ENCODE measurements at places on chromosomes 13 and 19.

- no peak for DNase-seq
Observed at GRCh38 chr19:7928741-7929701, 3.1 kb upstream of the CTXN1 start.

DNA sequence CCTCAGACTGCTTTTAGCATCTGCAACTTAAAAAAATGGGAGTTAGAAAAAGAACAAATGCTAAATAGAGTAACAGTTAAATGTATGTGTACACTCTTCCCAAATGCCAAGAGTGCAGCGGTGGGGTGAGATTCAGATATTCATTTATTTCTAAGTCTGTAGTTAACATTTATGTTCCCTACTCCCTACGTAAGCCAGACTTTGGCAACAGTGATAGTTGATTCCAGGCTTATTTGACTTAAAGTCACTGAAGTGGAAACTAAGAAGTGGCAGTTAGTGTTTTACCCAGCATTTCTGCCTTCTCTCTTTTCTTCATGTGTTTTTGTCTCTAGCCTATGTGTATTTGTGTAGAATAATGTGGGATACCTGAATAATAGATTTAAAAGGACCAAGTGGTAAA lies 4.5 kb downstream of the MIR17HG start:
- no peak for DNase-seq

DNA sequence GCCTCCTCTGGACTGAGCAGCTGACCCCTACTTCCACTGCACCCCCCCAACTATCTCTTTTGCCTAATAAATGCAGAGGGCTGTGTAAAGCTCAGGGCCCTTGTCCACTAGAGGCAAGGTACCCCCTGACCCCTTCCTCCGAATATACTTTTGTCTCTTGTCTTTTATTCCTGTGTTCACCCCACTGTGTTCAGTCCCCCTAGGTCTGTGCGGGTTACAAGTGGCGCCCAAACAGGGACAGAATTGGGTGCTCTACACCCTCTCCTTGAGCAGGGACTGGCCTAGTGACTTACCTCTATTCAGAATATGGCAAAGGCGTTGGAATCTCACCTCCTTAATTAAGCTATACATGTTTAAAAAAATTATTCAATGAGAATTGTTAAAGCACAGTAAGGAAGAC lies 15.0 kb downstream of the ZNF350 start:
- DNase-seq = no peak

GRCh38 chr19:49423985-49424303 lies 703 bp upstream of the PTH2 start:
- DNase-seq = no peak

GRCh38 chr13:20492641-20493040 lies 33.0 kb downstream of the CRYL1 start:
- peak; percentile 3 for DNase-seq

DNA sequence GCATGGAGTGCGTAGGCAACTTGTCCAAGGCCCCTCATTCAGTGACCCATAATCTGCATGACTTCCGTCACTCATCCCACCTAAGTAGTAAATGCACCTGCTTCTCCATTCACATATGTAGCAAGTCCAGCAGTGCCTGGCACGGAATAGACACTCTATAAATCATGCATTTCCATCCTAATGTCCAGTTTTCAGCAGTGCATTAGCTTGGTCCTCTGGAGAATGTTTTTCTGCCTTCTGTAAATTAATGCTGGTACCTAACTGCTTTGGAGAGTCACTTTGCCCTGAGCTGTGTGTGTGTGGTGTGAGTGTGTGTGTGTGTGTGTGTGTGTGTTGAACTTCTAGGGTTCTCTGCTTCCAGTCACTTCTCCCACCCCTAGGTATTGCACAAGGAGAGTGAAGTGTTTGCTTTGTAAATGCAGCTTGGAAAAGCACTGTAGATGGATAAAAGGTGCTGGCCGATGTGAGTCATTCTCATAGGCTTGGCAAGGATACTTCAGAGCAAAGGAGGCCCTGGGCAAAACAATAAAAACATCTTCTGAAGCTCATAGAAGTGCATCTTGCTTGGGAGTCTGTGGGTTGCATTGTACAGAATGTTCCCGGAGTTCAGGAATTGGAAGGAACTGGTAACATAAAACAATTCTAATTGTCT lies 181.8 kb downstream of the KATNAL1 start:
- peak; percentile 59 for DNase-seq

GRCh38 chr19:5182751-5183150 lies 157.9 kb downstream of the PTPRS start:
- no peak for DNase-seq

DNA sequence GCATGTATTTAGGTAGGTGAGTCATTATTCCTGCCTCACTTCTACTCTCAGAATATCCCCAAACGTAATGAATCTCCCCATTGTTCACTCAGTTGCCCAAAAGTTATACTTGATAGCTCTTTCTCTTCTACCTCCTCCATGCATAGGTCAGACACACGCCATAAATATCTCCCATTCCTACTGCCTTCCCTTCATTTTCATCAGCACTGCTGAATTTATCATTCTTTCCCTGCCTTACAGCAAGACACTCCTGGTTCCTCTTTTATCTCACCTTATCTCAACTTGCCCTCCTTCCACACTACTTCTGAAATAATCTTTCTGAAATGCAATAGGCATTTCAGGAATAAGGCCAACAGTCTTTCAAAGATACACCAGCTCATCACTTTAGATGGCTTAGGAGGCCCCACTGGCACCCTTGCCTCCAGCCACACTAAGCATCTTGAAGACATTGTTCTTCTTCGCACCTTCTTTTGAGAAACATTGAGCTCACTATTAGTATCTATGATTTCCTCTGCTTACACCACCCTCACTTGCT lies 333.9 kb downstream of the MYO16 start:
- DNase-seq = no peak

DNA sequence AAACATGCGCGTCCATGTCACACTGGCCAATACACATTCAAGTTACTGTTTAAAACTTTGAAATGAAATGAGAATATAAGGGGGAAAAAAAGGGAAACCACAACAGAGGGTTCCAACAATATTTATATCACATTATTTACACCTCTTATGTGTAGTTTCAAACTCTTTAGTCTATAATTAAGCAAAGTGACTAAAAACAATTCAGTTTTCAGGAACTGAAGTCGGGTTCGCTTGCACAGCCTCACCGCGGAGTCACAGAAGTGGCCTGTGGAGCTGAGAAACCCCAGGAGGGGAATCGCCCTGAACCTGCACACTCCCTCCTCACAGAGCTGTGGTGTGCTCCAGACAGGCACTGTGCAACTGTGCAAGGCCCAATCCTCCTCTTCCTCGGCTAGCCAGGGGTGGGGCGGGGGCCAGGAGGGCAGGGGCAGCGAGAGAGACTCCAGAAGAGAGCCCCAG lies 75.9 kb downstream of the STK24 start:
- DNase-seq = no peak

GRCh38 chr19:359653-359925 lies 15.0 kb upstream of the MIER2 start:
- no peak for DNase-seq

DNA sequence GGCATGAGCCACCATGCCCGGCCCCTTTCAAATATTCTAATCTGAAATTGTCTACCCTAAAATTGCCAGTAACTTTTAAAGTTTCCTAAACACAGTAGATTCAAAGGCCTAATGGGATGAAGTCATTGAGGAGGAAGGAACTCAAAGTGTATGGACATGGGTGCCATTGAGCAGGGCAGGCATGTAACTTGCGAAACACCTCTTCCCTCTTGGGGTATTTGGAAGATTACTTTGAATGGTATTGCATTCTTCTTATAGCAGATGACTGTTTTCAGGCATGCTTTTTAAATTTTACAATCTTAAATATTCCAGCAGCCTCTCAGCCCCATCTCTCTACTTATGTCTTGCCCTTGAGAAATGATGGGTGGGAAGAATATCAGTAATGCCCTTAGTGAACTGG lies 21.0 kb downstream of the TM9SF2 start:
- DNase-seq = no peak

DNA sequence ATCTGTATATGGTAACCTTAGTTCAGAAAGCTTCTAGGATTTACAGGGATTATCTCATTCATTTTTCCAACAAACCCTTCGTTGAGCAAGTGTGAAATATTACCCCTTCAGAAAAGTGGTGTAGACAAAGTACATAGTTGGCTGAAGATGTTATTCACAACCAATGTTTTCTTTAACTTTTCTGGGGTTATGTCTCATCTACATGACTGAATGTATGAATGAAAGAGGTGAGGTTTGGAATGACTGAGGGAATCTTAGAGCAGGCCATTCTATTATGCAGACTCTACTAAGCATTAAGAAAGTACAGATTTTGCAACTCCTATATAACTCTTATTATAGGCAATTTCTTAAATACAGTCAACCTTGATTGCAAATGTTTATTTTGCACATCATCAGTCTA lies 167.2 kb downstream of the NDFIP2 start:
- no peak for DNase-seq

DNA sequence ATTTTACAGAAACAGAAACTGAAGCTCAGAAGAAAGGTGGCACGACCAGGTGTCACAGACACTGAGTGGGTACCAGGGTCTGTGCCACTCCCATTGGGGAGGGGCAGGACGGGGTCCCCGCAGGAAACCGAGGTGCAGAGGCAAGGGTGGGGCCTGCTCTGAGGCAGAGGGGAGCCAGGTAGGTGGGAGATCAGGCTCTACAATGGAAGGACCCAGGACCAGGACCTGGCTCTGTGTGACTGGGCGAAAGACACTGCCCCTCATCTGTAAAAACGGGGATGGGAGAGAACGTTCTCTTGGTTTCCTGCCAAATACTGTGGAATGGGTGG lies 2.8 kb downstream of the PTGIR start:
- DNase-seq = no peak

- DNase-seq = no peak
Observed at GRCh38 chr13:64397701-64398100, 2832.4 kb downstream of the PCDH9 start.

GRCh38 chr19:13962699-13963602 lies 10.6 kb downstream of the DCAF15 start:
- no peak for DNase-seq

DNA sequence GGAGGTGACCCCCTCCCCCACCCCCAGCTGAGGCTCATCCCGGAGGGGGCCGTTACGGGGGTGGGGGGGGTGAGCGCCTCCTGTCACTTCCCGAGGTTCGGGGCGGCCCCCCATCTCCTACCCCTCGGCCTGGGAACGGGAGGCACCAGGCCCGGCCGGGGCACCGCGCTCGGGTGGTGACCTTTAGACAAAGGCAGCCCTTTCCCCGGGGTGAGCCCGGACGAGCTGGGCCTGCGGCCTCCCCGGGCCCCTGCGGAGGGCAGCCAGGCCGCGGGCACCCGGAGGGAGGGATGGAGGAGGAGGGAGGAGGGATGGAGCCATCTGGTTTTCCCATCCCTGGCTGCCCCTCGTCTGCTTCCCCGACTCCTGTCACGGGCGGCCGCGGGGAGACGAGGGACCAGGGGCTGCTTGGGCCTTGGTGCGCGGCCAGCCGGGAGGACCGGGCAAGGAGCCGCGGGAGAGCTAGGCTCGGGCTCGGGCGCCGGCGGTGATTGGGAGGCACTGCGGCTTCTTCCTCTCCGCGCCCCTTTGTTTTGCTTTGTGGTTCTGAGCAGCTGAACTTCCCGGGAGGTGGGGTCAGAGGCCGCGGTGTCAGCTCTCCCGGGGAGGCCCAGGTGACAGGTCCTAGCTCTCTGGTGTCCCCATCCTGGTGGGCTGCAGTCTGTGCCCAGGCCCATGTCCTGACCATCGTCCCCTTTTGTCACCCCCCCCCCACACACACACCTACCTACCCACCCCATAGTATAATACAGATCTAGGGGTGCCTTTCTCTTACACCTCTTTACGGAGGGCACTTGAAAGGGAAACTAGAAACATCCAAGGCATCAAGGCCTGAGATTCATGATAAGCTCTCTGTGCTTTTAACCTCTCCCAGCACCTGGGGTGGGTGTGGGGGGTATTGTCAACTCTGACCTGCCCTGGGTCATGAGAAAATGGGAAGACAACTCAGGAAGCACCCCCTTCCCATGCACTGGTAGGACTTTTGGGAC lies 1.3 kb downstream of the BICRA start:
- DNase-seq = no peak

- DNase-seq = no peak
Observed at GRCh38 chr19:3958836-3959765, 11.8 kb downstream of the DAPK3 start.

DNA sequence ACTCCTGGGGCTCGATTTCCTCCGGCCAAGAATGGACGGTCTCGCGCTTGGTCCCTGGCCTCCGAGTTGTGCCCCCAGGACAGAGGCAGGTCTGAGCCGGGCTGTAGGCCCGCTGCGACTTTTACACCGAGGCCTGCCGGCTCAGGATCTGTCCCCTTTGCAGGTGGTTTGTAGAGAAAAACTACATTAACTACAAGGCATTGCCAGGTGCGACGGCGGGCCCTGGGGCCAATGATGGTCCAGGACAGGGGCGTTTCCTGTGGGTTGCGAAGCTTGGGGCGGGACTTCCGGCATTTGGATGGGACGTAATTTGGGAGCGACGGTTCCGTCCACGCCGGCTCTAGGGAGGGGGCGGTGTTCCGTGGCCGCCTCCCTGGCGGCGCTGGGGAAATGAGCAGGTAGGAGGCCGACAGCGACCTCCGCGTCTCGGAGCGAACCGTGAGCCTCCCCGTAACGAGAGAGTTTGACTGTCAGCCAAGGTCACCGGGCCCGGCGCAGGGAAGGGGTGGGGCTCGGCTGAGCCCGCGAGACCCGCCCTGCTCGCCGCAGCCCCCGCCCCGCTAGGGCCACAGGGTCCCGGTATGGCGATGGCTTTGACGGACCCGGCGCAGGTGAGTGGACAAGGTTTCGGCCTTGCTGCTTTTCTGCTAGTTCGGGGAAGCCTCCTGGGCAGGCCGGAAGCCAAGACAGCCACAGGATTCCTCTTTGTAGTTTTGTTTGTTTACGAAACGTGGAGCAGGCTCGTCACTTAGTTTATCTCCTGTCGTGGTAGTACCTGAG lies at the start of gene ZNF805:
TSS of gene ZNF805 (plus strand) at position 322 of the 780 bp plus-strand sequence. CDS start at position 582, 260 bp downstream.
- peak; percentile 91 for DNase-seq

DNA sequence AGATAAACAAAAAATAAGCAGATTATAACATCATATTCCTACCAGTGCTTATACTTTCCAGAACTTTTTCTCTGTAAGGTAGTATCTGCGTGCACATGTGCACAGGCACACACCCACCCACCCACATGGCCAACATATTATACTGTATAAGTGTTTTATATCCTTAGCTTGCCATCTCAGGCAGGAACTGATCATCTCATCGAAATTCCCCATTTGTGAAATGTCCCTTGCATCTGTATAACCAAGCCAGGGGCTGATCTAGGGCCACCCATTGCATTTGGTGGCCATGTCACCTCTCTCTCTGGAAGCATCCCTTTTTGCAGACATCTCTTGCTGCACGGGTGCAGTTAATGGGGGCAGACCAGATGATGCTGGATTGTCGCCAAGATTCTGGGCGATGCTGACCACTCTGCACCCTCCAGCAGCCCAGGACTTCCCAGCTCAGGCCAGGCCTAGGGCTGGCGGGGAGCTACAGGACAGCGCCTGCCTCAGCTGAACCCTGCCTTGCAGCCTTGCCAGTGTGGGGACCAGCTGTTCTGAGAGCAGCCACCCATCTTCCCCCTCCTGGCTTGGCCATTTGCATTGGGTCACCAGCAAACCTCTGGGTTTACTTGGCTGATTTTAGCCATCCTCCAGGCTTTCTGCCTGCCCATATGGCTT lies 95.9 kb downstream of the SLC7A1 start:
- no peak for DNase-seq
